ENCODE measurements at places on chromosomes 6 and 20.

GRCh38 chr20:34654207-34654744, 22.6 kb downstream of the PIGU start:
- ATAC-seq = no peak

GRCh38 chr6:79466207-79466834, 70.9 kb downstream of the LCA5 start:
- no peak for ATAC-seq

- no peak for ATAC-seq
Measured at GRCh38 chr6:54860739-54861138, 14.2 kb downstream of the FAM83B start.

DNA sequence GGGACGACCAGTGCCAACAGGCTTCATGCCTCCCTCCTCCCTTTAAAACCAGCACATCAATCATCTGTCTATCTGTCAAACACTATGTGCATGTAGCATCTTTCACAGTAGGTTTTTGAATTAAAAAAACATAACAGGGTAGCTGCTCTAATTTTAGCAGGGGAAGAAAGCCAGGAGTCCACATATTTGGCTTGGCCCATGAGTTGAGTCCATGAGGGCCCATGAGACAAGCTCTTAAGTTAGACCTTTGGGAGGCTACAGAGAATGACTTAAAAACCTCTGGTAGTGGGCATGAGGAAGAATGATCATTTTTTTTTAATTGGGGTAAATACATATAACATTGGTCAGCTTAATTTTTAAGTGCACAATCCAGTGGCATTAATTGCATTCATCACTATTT, 194.9 kb downstream of the UTRN start:
- ATAC-seq = no peak

DNA sequence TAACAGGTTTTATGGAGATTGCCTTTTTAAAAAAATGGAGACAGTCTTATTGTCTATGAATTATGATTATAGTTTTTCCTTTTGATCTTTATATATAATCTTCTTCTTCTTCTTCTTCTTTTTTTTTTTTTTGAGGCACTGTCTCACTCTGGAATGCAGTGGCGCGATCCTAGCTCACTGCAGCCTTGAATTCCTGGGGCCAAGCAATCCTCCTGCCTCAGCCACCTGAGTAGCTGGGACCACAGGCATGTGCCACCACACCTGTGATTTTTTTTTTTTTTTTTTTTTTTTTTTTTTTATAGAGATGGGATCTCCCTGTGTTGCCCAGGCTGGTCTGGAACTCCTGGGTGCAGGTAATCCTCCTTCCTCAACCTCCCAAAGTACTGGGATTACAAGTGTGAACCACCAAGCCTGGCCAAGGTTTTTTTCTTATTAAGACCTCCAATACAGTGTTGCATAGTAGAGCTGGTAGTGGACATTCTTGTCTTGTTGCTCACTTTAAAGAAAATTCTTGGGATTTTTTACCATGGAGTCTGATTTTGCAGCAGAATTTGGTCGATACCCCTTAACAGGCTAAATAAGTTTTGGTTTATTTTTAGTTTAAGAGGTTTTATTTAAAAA, 46.5 kb downstream of the STK4 start:
- ATAC-seq = no peak

DNA sequence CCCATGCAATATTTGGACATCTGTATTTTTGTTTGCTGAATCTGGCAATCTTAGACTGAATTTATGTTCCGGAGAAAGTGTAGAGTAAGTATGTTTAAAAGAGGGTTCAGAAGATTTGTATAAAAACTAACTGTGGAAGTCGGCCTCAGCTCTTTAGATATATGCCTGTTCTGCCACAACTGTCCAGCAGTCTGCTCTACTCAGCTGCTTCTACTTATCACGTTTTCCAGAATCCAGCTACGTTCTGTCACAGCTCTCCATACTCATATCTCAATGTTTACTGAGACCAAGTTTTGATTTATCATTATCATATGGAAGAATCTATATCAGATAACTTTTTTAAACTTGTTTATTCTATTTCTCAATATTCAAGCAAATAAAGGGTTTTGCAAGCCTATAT, 721.3 kb downstream of the EYS start:
- no peak for ATAC-seq

DNA sequence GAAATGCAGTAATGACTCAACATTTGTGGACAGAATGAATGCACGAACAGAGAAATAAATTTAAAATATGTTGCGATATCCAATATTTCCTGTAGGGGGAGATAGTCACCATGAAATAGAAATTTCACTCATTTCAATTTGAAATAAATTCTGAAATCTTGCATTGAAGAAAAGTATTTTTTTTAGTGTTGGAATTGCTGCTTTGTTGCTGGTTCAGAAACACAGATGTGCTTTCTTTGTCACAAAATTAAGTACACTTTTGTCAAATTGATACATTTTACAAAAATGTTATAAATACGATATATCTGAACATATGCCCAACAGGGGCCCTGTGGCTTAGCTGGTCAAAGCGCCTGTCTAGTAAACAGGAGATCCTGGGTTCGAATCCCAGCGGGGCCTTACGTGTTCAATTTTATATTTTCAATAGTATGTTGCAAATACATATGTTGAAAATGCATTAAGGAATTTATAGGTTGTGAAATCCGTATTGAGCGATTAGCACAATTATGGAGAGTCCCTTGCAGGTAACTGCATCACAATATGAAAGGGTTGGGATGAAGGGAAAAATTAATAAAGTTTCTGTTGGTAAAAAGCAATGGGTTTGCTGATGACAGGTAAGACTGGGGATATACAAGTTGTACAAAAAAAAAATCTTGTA, 85.4 kb upstream of the PRSS16 start:
- no peak for ATAC-seq

DNA sequence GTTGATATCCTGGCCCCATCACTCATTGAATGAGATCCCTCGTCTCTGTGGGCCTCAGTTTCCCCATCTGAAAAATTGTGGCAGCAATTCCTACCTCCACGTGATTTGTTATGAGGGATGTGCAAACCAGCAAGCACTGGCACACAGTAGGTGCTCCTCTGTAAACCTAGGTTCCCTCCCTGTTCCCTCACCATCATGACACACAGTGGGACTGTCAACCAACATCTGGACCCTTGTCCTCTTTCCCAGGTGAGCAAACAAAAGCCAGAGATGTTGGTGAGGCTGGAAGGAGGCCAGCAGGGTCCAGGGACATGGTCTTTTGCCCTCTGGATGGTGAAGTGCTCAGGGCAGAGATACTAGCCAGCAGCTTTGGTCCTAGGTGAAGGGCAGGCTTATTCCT, 26.1 kb downstream of the RSPO4 start:
- ATAC-seq = no peak

DNA sequence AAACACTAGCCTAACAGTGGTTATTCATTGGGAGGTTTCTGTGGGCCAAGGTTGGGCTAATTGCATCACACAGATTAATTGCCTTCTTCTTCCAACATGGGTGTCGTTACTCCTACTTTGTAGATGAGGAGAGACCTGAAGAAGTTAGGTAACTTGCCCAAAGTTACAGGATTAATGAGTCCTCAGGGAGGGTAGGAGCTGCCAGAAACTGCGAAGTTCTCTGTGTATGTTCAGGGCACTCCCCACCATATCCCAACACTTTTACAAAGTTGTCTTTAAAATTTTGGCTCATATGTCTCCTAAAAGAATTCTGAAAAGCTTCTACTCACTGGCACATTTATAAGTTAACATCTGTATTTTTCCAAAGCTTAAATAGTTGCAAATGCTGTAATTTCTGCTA, 323.5 kb upstream of the HSF2 start:
- no peak for ATAC-seq

DNA sequence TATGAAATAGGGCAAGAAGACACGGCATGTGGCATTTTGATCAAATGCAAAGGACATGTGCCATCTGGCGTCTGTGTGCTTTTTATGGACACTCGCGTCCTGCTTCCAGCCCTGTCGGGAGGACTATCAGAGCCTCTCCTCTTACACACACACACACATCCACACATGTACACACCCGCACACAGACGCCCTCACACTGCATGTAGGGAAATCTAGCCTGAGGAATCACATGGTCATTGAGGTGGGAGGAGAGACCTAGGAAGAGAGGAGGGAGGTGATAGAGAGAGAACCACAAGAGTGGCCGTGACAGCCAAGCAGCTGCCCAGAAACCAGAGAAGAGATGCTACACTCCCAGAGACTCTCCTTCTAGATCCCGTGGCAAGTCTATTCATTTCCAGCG, 105.9 kb upstream of the CDYL start:
- no peak for ATAC-seq

DNA sequence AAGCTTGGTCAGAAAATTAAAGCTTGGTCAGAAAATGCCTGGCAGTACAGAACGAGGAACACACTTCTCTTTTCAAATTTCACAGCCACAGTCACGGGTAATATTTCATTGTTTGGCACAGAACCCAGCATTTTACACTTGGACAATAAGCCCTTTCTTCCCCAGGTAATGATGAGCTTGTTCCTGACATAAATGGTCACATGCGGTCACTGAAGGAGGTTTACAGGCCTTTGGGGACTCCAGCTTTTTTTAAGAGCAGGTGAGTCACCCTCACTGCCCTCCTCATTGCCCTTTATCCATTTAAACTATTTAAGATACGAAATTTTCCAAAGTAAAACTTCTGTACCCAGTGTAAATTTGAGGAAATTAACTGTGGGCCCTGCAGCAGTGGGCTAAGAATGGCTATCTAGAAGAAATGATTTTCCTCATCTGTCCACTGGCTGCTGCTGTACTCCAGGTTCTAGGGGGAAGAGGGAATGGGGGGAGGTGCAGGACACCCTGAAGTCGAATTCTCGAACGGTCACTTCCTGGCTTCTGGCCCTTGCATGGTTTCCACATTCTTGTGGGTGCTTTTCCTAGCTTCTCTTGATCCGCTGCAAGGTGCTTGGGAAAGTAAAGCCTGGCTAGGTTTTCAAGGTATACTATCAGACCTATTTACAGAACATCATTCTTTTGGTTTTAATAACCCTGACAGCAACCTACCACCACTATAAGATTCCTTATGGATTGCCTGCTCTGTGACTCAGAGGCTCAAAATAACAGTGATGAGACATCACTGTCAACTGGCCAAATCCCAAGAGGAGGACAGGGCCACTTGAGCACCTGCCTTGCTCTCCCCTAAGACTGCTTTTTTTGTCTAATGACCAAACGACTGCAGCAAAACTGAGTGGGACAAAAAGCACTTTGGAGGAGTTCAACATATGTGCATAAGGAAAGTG, 75.8 kb downstream of the PREP start:
- no peak for ATAC-seq

- ATAC-seq = no peak
Measured at GRCh38 chr6:33586108-33586640, 6.1 kb upstream of the BAK1 start.

DNA sequence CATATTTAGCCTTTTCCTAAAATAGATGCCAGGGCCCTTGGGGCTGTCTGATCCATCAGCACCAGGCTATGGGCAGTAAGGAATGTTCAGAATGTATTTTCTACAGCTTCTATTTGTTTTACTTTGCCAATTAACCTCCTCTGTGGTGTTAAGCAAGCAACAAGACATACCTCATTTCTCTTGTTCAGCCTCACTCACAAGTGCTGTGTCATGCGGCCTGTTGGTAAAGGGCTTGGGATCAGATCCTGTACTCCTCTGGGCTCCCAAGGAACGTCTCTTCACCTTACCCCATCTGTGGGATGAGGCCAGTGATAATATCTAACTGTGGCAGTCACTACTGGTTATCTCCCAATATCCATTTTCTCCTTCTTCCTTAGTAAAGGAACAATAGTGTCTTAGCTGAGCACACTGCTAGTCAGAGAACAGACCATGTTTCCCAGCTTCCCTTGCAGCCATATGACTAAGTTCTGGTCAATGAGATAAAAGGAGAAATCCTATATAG, 7.0 kb upstream of the DSTN start:
- ATAC-seq = no peak

- ATAC-seq = peak; percentile 76
Measured at GRCh38 chr6:52546192-52546591, 30.7 kb downstream of the TRAM2 start.

DNA sequence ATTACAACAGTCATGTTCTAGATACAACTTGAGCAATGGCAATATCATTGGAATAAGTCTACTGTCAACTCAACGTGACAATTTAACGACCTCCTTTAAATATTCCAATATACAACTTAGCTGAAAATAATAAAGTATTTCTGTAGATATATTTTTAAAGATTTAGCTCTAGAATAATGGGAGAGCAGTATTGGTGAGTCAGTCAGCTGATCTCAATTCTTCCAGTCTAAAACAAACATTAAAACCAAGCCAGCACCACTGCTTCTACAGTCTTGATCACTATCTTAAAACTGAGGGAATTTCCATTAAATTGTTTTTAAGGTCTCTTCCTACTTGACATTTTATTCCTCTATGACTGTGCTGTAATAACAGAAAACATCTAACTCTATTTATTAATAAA, 38.2 kb downstream of the NOL7 start:
- ATAC-seq = no peak

GRCh38 chr20:54389596-54390280, 85.7 kb upstream of the DOK5 start:
- no peak for ATAC-seq

DNA sequence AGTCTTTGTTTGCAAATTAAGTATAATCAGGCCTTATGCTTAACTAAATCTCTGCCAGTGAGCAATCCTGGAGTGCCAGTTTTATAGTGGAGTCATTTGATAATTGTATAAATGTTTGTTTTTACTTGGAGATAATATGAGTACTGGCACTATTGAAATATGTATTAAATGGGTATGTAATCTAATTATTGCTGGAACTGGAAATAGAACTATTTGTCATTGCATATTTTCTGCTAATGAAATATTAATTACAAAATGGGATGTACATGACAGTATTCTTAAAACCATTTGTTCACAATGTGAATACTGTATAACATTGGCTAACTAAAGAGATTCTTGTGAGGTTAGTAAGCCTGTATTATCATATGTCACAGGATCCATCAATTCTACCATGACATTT, 20.5 kb upstream of the LMBRD1 start:
- ATAC-seq = no peak

GRCh38 chr20:20849161-20849560, 136.7 kb upstream of the RALGAPA2 start:
- ATAC-seq = no peak
